A549 treated with ZK216348 at 1 μM for 4 hours (cell line): ENCODE measurements at places on chromosomes 16 and 17. TPM values are rescaled to one million over a fixed set of nuclear protein-coding genes. Genes with fewer than 3 reads are reported as not detected.

The CDH3 gene
- total RNA-seq, result 0.15 to 0.68 TPM (median 0.20 TPM) in 5 replicates

The TRIM16 gene
- 211 to 263 TPM (median 234 TPM) in 5 replicates for total RNA-seq

The USP22 gene
- 99.9 to 140 TPM (median 121 TPM) in 5 replicates for total RNA-seq

The IGF2BP1 gene
- total RNA-seq, result 58.9 to 90.0 TPM (median 79.9 TPM) in 5 replicates

The WNK4 gene
- 0.47 to 2.3 TPM (median 1.7 TPM) in 5 replicates for total RNA-seq

The GRN gene
- 168 to 278 TPM (median 231 TPM) in 5 replicates for total RNA-seq
